NCI-H2029 (cell line): ENCODE measurements at places on chromosomes 6 and 20.

GRCh38 chr6:45630314-45630713 lies 252.6 kb upstream of the SUPT3H start:
- no peak for DNase-seq

GRCh38 chr20:24873025-24873620 lies 75.9 kb upstream of the CST7 start:
- DNase-seq, result no peak

DNA sequence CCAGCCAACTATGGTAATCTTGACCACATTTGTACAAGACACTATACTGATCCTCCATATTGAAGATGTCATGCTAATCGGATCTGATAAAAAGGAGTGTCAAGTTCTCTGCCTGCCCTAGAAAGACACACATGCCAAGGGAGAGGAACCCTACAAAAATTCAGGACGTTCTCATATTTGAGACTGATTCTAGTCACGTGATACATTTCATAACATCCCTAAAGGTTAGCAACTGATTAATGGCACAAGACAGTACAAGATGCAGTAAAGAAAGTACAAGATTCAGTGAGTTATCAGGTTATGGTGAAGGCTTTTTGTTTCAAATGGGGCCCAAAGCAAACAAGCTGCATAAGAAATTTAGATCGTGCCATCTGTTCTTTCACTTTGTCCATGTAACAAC lies 190.7 kb upstream of the MOCS1 start:
- no peak for DNase-seq

GRCh38 chr6:170076466-170077165 lies 214.3 kb downstream of the DLL1 start:
- DNase-seq, result no peak

DNA sequence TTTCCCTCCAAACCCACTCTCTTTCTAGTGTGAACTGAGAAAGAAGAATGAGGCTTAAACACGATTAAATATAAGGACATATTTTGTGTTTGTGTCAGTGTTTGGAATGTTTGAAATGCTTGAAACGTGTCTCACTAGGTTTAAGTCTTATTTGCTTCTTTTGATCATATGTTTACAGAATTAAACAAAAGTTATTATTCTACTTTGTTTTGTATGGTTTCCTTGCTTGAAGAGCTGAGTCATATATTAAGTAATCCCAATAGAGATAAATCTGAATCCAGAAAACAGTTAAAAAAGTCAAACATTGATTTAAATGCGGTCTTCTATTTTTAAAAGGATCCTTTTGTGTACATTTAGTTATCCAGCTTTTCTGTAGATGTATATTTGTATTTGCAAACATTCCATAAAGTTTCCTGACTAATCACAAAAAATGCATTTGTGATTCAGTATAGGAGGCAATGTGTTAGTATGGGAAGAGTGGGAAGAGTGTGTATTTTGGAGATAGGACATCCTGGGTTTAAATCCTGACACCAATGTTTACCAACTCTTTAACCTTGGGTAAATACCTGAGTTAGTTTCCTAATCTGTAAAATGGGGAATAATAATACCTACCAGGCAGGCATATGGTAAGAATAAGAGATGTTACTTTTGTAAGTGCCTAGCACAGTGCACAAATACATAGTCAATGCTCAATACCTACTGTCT lies 72.9 kb downstream of the TSBP1 start:
- DNase-seq, result no peak

DNA sequence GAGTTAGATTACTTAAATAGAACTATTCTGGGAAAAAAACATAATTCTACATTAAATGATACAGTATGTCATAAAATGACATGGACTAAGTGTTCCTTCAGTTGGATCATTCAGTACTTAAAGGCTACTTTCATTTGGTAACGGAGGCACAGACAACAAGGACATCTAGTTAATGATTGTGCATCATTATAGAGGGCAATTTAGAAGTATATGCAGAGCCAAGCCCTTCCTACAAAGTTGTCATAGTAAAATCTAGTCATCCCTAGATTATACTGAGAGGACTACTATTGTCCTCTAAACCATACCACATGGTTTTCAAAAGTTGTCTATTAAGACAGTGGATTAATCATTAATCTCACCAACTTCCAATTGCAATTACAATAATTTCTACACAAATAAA lies 53.9 kb upstream of the STXBP5 start:
- no peak for DNase-seq

DNA sequence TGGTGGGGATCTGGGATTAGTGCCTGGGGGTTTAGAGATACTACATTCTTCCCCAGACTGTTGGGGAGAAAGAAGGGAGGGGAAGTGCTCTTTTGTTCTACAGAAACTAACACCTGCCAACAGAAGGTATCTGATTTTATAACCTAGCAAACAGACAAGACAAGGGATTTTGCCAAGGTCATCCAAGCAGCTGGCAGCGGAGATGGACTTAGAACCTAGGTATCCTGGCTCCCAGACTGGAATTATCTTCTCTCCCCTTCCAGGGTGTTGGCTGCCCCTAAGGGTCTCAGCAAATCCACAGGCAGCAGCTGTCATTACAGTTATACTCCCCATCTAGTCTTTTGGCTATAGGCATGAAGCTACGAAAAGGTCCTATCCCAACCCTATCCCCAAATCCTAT lies 8.4 kb downstream of the SDC4 start:
- peak; percentile 43 for DNase-seq

DNA sequence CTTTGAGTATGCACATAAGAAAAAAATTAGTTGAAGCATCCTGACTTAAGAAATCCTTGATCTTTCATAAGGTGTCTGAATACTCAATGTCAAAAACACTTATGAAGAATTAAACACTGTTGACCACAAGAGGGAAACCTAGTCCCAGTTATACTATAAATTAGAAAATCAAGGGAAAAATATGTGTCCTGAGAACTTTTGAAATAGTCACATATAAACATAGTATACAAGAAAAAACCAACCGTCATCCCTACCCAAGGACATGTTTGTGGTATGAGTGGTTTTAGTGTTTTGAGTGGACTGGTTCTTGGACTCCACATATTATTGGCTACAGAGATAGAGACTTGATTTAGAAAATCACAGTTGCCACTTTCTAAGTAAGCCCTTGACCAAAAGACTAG lies 7.6 kb upstream of the HLA-DRA start:
- DNase-seq, result no peak

DNA sequence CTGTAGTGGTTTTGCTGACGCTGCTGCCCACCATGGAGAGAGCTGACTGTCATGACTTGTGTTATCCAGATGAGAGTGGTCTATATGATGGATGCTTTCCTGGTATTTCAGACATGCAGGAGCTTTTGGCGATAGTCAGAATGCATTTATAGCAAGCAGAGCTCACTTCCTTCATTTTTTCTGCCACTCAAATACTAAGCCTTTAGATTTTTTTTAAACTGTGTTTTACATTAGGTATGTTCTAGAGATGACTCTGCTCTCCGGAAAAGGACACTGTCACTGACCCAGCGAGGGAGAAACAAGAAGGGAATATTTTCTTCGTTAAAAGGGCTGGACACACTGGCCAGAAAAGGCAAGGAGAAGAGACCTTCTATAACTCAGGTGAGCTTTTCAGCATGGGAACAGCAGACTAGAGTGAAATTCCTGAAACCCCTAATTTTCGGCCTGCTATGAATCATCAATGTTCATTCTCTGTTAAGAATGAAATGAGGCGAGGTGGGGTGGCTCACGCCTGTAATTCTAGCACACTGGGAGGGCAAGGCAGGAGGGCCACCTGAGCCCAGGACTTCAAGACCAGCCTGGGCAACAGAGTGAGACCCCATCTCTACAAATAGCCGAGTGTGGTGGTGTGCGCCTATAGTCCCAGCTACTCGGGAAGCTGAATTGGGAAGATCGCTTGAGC lies 98.6 kb upstream of the CLDN20 start:
- DNase-seq, result no peak

- DNase-seq, result no peak
Observed at GRCh38 chr6:121998631-121999030, 400.8 kb upstream of the HSF2 start.

- peak; percentile 11 for DNase-seq
Observed at GRCh38 chr20:39960522-39961428, 728.3 kb downstream of the MAFB start.

GRCh38 chr6:167523426-167523825 lies 198.5 kb downstream of the TTLL2 start:
- no peak for DNase-seq

- no peak for DNase-seq
Observed at GRCh38 chr6:11209906-11210305, 22.6 kb downstream of the NEDD9 start.

GRCh38 chr6:27295301-27296079 lies 16.6 kb downstream of the POM121L2 start:
- DNase-seq, result no peak

DNA sequence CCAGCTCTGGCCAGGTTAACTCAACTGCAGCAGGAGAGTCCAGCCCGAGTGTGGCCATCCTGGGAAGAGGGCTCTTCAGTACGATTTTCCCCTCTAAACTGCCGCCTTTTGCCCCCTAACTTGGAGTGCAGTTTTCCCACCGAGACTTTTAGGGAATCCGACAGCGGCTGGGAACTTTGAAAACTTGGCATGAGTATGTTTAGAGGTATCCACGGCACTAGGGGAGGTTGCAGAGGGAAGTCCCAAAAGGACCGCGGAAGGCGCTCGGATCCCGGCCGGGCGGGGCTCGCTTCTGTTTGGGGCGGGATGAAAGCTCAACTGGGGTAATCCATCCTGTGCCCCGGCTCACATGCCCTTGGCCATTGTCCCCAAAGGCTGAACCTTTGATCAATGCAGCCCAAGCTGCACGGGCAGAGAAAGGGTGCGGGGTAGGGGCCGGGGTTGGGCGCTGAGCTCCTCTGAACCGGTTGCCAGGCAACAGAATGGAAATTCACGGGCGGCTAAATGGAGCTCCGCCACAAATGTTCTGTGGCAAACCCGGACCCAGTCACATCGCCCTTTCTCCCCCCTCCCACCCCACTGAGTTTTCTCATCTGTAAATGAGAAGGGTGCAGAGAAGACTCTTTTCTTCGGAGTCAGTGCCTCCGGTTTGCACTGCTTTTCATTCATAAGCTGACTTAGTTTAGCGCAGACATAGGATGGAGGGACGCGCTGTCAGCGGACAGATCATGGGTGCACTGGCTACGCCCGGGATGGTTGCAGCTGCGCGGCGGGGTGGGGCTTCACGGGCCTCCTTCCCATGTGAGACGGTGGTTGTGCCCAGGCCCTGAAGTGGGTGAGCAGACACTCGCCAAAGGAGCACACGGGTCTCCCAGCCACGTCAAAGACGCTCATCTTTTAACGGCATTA lies 2.3 kb downstream of the BMP6 start:
- peak; percentile 77 for DNase-seq

GRCh38 chr6:69487688-69488087 lies 309.1 kb downstream of the LMBRD1 start:
- DNase-seq, result no peak

DNA sequence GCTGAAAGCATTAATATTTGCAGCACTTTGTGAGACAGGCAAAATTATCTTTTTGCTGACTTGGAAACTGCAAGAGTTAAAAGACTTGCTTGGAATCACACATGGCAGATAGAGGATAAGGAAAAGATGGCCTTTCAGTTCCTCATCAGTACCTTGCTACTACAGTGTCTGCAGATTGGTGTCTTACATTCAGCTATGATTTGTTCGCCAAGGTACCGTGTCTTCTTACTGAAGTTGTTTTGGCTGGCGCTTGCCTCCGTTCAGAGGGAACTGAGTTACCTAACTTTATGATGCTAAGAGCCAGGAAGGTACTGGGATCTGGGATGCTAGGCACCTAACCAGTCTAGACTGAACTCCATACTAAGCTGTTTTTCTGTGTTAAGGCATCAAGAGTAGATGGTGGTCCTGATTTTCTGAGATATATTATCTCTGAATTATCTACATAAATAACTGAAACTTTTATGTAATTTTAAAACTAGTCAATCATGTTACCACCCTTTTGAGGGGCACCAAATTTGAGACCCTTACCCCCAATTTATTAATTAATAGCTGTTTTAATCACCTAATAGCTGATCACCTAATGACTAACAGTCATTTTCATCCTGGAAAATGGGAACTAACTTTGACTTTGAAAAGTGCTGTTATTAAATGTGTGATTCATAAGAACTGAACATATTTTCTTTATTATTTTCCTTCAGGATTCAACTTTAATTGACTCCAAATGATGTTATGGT lies 2.5 kb downstream of the WTAP start:
- no peak for DNase-seq

- DNase-seq, result no peak
Observed at GRCh38 chr6:166764473-166765233, 137.6 kb upstream of the RPS6KA2 start.

DNA sequence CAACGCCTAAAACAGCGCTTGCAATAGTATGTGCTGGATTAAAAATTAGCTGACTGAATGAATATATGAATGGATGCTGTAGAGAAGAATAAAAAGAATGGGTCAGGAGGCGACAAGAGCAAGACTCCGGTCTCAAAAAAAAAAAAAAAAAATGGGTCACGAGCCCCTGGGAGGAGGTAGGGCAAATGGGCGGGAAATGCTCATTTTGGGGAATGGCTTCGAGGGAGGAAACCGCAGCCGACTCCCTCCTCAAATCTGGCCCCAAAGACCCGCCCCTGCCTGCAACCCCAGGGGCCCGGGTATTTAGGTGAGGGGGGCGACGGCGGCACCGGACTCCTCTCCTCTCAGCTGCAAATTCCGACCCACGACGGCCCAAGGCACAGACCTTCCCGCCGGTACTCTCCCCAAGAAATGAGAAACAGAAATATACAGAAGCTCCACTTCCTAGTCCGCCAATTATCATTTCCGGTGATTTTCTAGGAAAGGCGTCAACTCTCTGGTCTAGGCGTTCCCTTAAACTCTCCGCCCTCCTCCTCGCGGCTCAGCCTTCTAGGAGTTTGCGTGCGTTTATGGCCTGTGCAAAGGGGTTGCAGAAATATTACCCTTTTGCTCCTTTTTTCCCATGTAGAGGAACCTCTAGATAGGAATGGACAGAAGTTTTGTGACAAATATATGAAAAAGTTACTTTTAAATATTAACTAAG lies at the start of gene ZNF311:
Gene ZNF311, minus strand, starts transcription at position 133 of the 703 bp plus-strand sequence. CDS start 1,361 bp downstream, outside the sequence.
- DNase-seq, result no peak

GRCh38 chr6:40440053-40440452 lies 147.1 kb downstream of the LRFN2 start:
- DNase-seq, result peak; percentile 56

DNA sequence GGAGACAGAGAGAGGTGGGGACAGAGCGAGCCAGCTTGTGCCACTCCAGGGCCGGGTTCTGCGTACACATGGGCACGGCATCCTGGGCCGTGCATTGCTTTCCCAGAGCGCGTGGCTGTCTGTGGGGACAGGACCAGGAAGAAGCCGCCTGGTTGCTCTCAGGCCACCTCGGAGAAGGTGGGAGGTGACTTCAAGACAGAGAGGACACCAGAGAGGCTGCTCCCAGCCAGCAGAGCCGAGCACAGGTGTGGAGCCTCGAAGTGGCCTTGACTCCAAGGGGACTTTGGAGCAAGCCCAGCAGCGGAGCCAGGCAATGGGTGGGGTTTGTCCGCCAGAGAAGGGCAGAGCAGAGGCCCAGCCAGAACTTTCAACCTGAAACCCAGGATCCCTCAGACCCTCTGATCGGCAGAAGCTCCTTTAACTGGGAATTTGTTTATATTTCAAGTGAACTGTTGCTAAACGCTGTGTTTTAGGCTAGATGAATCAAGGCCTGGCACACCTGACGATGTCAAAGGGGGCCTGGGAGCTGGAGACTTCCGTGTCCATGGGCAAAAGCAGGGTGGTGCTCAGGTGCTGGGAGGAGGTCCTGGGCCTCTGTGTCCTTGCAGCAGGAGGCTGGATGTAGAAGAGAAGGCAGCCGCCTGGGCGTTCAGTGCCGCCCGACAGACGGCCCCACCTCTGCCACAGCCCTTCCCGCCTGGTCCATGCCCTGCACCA lies 262.1 kb downstream of the DLL1 start:
- DNase-seq, result no peak

GRCh38 chr6:3195695-3196497 lies 31.6 kb downstream of the TUBB2B start:
- no peak for DNase-seq

GRCh38 chr6:1200409-1201101 lies 111.3 kb upstream of the FOXQ1 start:
- DNase-seq, result no peak
